ENCODE measurements at places on chromosomes 5 and 9. TPM values are rescaled to one million over a fixed set of nuclear protein-coding genes. Genes with fewer than 3 reads are reported as not detected.
A peak's percentile ranks its signal among the peaks of the same experiment; 100 is the strongest.

- no peak overlapping the region for H3K27ac ChIP-seq
- no peaks in the 10 kb centered on the region for H3K27me3 ChIP-seq
- H3K36me3 ChIP-seq = no peaks in the 10 kb centered on the region
- DNase-seq = peak; percentile 84
These were observed 25.5 kb upstream of the STXBP1 start for GRCh38 chr9:127586537-127586936.

GRCh38 chr9:127128341-127129072 is 6.1 kb upstream of the ANGPTL2 start:
- no peak overlapping the region for H3K4me3 ChIP-seq
- peaks cover 2% of the 10 kb centered on the region for H3K4me1 ChIP-seq
- H3K27ac ChIP-seq = peak overlapping the region; percentile 7
- H3K36me3 ChIP-seq = no peaks in the 10 kb centered on the region
- H3K27me3 ChIP-seq = no peaks in the 10 kb centered on the region

DNA sequence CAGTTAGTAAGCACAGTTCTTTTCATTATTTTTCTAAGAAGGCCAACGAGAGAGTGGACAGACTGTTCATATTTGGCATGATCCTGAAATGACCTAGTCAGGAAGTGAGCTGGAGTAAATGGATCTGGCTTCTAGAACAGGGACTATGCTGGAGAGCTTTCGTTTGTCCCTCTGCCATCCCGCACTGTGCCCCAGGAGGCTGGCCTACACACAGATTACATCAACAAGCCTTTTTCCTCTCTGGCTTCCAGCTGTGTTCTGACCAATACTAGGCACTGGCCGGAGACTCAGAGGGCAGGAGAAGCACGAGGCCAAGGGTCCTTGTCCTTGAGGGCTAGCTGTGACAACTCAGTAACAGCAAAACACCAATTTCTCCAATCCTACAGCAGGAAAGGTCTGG is 127.8 kb downstream of the MED27 start:
- H3K4me3 ChIP-seq = no peak overlapping the region
- H3K27ac ChIP-seq = peak overlapping the region; percentile 31
- H3K27me3 ChIP-seq = no peaks in the 10 kb centered on the region
- H3K4me1 ChIP-seq = peaks cover 3% of the 10 kb centered on the region
- H3K36me3 ChIP-seq = no peaks in the 10 kb centered on the region
- DNase-seq = peak; percentile 80

DNA sequence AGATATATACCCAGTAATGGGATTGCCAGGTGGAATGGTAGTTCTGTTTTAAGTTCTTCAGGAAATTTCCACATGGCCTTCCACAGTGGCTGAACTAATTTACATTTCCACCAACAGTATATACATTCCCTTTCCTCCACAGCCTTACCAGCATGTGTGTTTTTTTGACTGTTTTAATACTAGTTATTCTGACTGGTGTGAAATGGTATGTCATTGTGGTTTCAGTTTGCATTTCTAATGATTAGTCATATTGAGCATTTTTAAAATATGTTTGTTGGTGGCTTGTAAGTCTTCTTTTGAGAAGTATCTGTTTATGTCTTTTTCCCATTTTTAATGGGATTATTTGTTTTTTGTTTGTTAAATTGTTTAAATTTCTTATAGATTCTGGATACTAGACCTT is 208.9 kb downstream of the CFAP90 start:
- no peaks in the 10 kb centered on the region for H3K27me3 ChIP-seq
- no peaks in the 10 kb centered on the region for H3K36me3 ChIP-seq
- no peak overlapping the region for H3K4me3 ChIP-seq
- H3K4me1 ChIP-seq = no peaks in the 10 kb centered on the region

DNA sequence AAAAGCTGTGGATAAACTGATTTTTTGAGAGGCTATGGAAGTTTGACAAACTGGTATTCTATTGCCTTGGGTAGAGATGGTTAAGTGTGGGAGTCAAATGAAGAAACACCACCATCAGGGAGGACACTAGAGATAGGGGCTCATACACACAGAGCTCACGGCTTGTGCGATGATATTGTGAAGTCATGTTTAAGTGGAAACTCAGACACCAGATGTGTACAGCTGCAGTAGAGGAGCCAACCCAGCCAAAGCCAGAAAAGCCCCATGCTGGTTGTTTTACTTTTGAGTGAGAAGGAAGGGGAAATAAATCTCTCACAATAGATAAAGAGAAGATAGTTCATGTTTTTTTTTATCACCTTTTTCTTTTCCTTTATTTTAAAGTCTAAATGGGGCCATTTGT is 377.7 kb downstream of the DMRT2 start:
- no peaks in the 10 kb centered on the region for H3K4me1 ChIP-seq
- no peaks in the 10 kb centered on the region for H3K36me3 ChIP-seq
- no peak overlapping the region for H3K4me3 ChIP-seq
- no peak for DNase-seq

NKD2 gene
- 6.8 TPM for total RNA-seq

GRCh38 chr9:27672718-27673117 is 99.4 kb upstream of the C9orf72 start:
- no peaks in the 10 kb centered on the region for H3K36me3 ChIP-seq
- no peaks in the 10 kb centered on the region for H3K27me3 ChIP-seq
- H3K27ac ChIP-seq = no peak overlapping the region

GRCh38 chr5:7540736-7541485 is 145.0 kb downstream of the ADCY2 start:
- H3K36me3 ChIP-seq = no peaks in the 10 kb centered on the region
- H3K4me3 ChIP-seq = no peak overlapping the region
- DNase-seq = no peak
- no peaks in the 10 kb centered on the region for H3K27me3 ChIP-seq
- no peaks in the 10 kb centered on the region for H3K4me1 ChIP-seq
- H3K27ac ChIP-seq = no peak overlapping the region

DNA sequence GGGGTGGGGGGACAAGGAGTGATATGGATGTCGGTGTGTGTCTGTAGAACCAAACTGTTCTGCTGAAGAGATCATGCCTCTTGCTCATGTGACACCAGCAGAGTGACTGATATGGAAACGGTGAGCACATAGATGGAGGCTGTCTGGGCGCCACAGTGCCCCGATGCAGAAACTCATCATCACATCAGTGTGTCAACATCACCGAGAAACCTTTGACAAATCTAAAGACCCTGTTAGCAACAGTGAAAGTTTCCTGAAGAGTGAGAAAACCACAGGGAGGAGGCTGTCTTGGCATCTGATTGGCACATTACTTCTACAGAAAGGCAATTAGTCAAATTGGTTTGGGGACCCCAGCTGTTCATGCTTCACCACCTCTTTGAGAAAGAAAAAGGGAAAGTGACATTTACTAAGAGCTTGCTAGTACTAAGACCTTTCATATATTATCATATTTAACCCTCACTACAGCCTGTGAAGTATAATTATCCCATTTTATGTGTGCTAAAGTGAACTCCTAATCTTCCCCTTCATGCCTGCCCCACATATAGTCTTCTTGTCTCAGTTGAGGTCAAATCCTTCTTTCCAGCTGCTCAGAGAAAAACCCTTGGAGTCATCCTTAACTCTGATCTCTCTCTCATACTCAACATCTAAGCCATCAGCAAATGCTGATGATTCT is 25.6 kb downstream of the CSF2 start:
- H3K27me3 ChIP-seq = no peaks in the 10 kb centered on the region
- H3K36me3 ChIP-seq = no peaks in the 10 kb centered on the region
- H3K4me1 ChIP-seq = no peaks in the 10 kb centered on the region
- H3K27ac ChIP-seq = no peak overlapping the region
- H3K4me3 ChIP-seq = no peak overlapping the region

DNA sequence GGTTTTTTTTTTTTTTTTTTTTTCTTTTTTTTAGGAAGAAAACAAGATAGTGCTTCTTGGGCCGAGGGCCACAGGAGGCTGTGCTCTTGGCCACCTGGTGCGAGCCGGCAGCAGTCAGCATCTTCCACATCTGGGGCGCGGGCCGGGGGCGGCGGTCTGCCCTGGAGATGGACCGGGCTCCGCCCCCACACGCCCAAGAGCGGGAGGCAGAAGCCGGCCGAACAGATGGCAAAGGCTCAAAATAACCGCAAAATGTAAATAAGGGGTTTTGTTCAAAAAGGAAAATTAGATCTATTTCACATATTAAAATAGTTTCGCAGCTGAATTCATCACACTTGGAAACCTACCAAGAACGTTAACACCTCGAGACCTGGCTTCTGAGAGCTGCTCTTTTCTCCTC is 51.5 kb upstream of the UBAC1 start:
- no peak overlapping the region for H3K4me3 ChIP-seq
- no peaks in the 10 kb centered on the region for H3K4me1 ChIP-seq
- DNase-seq = peak; percentile 46
- H3K27ac ChIP-seq = no peak overlapping the region
- no peaks in the 10 kb centered on the region for H3K27me3 ChIP-seq
- H3K36me3 ChIP-seq = no peaks in the 10 kb centered on the region

DNA sequence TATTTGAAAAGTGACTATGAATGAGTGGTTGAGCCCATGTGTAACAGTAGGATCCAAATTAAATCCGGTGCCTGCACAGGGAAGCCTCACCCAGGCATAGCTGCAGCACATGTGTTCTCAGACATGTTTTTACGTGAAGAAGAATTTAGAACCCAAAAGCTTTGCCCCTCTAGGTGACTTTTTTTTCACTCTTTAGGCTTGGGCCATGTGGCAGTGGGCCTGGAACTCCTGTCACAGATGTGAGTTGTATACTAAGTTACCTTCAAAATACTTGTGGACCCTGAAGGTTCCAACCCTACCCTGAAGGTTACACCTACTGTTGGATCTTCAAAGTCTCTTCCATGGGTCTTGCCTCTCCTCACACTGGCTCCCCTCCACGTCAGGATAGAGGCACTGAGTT is 146.6 kb downstream of the GAS1 start:
- no peaks in the 10 kb centered on the region for H3K27me3 ChIP-seq
- H3K4me1 ChIP-seq = no peaks in the 10 kb centered on the region
- no peak overlapping the region for H3K27ac ChIP-seq
- no peak overlapping the region for H3K4me3 ChIP-seq
- DNase-seq = no peak

- H3K36me3 ChIP-seq = no peaks in the 10 kb centered on the region
- peaks cover 12% of the 10 kb centered on the region for H3K4me1 ChIP-seq
- peak; percentile 52 for DNase-seq
- no peak overlapping the region for H3K4me3 ChIP-seq
These were observed 68.5 kb downstream of the PTCD2 start for GRCh38 chr5:72388646-72389045.

- no peak overlapping the region for H3K27ac ChIP-seq
- H3K4me1 ChIP-seq = no peaks in the 10 kb centered on the region
- no peak overlapping the region for H3K4me3 ChIP-seq
- H3K36me3 ChIP-seq = no peaks in the 10 kb centered on the region
- no peak for DNase-seq
These were observed 179.0 kb upstream of the PITX1 start for GRCh38 chr5:135213027-135213386.

GRCh38 chr9:32596936-32597335 is 24.0 kb upstream of the NDUFB6 start:
- no peaks in the 10 kb centered on the region for H3K36me3 ChIP-seq
- H3K27ac ChIP-seq = no peak overlapping the region
- no peaks in the 10 kb centered on the region for H3K4me1 ChIP-seq
- DNase-seq = no peak
- H3K27me3 ChIP-seq = no peaks in the 10 kb centered on the region

DNA sequence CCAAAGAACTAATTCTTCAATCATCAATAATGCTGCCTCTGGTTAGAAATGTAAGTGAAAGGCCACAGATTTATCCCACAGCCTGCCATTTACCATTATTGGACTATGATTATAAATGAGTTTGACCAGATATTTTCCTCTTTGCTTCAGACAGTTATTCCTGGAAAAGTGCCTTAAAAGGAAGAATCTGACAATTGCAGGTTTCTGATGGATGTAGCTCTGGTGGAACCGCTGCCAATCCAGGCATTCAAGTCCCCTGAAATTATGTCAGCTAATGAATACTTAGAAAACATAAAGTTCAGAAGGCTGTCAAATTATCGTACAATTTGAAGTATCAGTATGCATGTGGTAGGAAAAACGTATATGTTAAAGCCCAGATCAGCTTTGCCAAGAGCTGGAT is 78.2 kb upstream of the NR4A3 start:
- DNase-seq = no peak
- no peaks in the 10 kb centered on the region for H3K4me1 ChIP-seq
- no peaks in the 10 kb centered on the region for H3K27me3 ChIP-seq

GRCh38 chr5:132386644-132387286 is 17.3 kb downstream of the SLC22A5 start:
- peaks cover 3% of the 10 kb centered on the region for H3K4me1 ChIP-seq
- no peaks in the 10 kb centered on the region for H3K27me3 ChIP-seq
- no peaks in the 10 kb centered on the region for H3K36me3 ChIP-seq
- DNase-seq = peak; percentile 87

DUSP1 gene
- total RNA-seq = 293 TPM

DNA sequence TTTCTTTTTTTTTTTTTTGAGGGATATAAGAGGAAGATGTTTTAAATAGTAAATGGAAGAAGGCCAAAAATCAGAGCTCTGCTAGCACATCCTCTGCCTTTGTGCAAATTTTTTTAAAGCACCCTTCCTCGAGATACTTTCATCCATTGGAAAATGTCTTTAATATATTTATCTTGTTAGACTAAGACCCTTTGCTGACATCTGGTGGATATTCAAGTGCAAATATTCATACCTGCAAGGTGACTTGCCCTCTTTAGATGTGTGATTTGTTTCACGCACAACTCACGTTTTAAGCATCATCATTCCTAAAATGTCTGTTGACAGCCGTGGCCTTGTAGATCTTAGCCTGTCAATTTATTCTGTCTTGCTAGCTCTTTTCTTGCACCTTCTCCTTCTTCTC is 258.5 kb downstream of the AGTPBP1 start:
- H3K36me3 ChIP-seq = no peaks in the 10 kb centered on the region
- H3K27me3 ChIP-seq = no peaks in the 10 kb centered on the region
- H3K27ac ChIP-seq = no peak overlapping the region
- H3K4me1 ChIP-seq = no peaks in the 10 kb centered on the region
- DNase-seq = no peak
- no peak overlapping the region for H3K4me3 ChIP-seq

SCGB3A1 gene
- not detected for total RNA-seq

GRCh38 chr5:45335978-45336377 is 360.2 kb downstream of the HCN1 start:
- H3K36me3 ChIP-seq = no peaks in the 10 kb centered on the region
- no peak for DNase-seq
- no peaks in the 10 kb centered on the region for H3K27me3 ChIP-seq
- no peak overlapping the region for H3K4me3 ChIP-seq
- H3K4me1 ChIP-seq = no peaks in the 10 kb centered on the region

GRCh38 chr5:368183-369084 is 46.9 kb downstream of the AHRR start:
- peak; percentile 68 for DNase-seq
- no peak overlapping the region for H3K27ac ChIP-seq
- no peak overlapping the region for H3K4me3 ChIP-seq
- no peaks in the 10 kb centered on the region for H3K4me1 ChIP-seq
- no peaks in the 10 kb centered on the region for H3K27me3 ChIP-seq

DNA sequence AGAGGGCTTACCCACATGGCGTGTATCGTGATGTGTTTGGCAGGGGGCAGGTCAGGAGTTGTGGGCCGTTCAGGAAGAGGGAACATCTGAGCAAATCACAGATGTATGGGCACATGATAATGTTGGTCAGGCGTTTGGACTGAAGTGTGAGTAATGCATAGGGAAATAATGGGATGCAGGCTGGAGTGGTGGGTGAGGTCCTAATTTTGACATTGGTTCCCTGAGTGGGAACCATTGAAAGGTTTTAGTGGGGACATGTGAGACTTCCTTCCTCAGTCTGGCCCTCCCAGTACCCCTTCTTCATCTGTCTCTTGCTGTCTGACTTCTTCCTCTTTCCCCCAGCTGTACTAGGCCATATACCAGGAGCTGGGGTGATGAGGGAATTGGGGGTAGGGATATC is 7.6 kb downstream of the OTULIN start:
- no peaks in the 10 kb centered on the region for H3K36me3 ChIP-seq
- no peak for DNase-seq
- H3K4me3 ChIP-seq = no peak overlapping the region
- no peaks in the 10 kb centered on the region for H3K27me3 ChIP-seq
- H3K27ac ChIP-seq = no peak overlapping the region
